ENCODE measurements at places on chromosomes 4 and X.

GRCh38 chr4:80035336-80035735 is 37.7 kb downstream of the ANTXR2 start:
- DNase-seq = no peak

- DNase-seq = no peak
Measured at GRCh38 chrX:70231666-70232065, 2.8 kb upstream of the AWAT1 start.

- no peak for DNase-seq
Measured at GRCh38 chr4:170089274-170089667, 485 bp downstream of the AADAT start.

DNA sequence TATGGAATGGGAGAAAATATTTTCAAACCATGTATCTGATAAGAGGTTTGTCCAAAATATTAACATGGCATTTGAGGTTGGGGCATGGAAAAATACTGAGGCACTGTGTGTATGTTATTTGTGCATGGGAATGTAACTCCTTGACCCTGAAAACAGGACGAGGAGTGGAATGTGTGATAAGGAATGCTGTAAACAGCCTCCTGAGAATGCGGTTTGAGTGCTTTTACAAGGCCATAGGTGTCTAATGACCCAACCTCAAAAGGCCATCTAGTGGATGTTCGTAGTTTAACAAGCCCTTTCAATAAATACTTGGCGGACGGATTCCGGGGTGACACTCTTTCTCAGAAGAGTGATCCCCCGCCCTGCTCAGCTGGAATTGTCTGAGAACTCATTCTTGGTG is 162.9 kb upstream of the USP9X start:
- no peak for DNase-seq

GRCh38 chr4:47882228-47882627 is 32.2 kb downstream of the NFXL1 start:
- DNase-seq = no peak

DNA sequence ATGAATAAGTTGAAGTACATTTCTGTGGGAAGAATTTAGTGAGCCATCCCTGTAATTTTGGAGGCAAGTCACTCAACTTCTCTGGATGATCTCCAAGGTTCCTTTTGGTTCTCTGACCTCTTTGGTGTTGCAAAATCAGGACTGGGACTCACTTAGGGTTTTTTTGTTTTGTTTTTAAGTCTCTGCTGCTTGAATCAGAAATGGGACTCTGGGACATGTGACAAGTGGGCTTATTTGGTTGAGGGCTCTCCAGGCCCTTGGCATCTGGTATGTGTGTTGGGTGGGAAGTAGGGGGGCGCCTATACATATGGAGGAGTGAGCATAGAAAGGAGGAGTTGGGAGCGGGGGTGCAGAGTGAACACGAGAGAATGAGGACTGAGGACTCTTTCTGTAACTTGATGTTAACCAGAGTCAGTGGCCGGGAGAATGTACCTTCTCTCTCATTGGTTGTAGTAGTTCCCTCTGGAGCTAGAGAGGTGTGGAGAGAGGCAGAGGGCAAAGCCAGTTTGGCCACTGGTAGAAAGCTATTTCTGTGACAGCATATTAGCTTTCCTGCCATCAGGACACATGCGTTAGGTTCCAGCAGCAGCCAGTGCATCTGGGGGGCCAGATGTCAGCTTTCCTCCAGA is 1.9 kb downstream of the ARHGAP10 start:
- DNase-seq = no peak

DNA sequence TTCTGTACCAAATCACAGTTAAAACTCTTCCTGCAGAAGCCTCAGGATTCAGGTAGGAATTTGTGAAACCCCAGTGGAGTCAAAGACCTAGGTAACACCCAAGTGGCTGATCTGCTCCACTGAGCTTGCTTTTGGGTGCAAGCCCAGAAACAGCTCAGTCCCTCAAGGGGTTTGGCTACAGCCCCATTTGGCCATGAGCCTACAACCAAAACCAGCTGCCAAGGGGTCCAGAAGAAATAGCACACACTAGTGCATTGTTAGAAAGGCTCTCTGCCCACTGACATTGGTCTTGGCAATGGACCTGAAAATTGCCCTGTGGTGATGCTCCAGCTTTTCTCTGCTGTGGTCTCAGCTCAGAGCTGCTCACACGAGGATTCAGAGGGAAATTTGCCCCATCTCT is 577.4 kb upstream of the INTU start:
- DNase-seq = no peak

GRCh38 chr4:161148051-161148450 is 1015.7 kb downstream of the FSTL5 start:
- no peak for DNase-seq

DNA sequence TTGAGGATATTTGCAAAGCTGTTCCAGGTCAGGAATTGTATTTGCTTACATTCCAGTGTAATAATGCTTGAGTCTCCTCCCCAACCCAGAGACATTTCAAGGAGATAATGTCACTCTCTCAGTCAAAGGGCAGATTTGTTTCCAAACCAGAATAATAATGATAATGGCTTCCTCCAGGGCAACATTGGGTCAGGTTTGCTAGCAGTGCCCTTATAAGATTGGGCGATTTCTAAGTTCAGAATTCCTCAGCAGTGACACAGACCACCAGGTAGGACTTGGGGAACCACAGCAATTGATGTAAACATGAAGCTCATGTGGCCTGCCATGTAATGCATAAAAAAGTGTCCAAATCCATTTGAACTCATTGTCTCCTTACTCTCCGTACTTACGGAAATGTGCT is 125.2 kb downstream of the BMP15 start:
- DNase-seq = no peak

- no peak for DNase-seq
Measured at GRCh38 chr4:87033902-87034301, 99.1 kb downstream of the AFF1 start.

DNA sequence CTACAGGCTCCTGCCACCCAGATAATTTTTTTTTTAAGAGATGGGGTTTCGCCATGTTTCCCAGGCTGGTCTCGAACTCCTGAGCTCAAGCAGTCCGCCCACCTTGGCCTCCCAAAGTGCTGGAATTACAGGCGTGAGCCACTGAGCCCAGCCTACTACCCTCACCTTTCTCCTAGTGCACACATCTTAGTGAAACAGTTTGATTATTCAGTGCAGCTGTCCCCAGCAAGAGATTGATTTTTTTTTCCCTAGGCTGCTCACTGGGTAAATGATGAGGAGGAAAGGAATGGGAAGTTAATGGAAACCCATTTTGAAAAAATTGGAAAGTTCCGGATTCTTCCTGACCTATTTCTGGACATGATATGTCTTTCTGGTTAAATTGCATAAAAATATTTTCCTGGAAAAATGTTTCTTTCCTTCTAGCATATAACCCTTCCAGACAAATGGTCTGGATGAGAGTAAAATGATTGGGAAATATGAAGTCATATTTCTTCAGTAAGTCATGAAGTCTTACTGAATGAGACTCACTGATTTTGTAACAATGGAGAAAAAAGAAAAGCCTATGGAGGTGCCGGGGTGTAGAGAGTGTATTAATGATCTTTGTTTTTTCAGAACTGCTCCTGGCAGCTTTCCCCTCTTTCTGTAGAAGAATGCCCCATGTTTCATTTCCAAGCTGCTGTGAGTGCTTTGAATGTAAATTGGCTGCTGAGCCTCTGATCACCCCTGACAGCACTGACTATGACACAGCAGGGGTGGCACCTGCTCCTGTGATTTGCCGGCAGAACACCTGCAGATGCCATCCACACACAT is 19.5 kb upstream of the ZNF41 start:
- DNase-seq = no peak

GRCh38 chr4:182320092-182320491 is 76.9 kb downstream of the TENM3 start:
- no peak for DNase-seq

GRCh38 chrX:153628665-153629064 is 18.3 kb upstream of the DUSP9 start:
- no peak for DNase-seq

- no peak for DNase-seq
Measured at GRCh38 chrX:21926527-21927278, 13.8 kb upstream of the SMS start.

- DNase-seq = no peak
Measured at GRCh38 chr4:7444314-7444713, 9.6 kb upstream of the PSAPL1 start.

DNA sequence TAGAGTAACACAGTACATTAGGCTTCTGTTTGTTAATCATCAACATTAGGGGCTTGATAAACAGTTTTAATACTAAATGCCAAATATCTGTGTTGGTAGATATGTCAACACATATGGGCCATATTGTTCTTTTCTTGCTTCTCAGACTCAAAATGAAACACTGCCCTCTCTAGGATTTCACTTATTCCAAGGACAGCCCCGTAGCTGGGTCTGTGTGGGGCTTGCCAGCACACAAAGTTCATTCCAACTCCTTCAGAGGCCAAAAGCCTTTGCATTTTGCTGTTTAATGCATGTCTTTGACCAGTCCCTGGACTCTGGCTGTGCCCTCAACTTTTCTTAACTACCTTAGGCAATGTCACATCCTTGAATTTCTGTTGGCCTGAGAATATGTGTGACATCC is 102.0 kb upstream of the ZNF827 start:
- no peak for DNase-seq

- DNase-seq = no peak
Measured at GRCh38 chr4:155541716-155542115, 124.9 kb upstream of the GUCY1A1 start.

GRCh38 chr4:72568959-72569718 is at the start of gene ADAMTS3:
TSS of gene ADAMTS3 (minus strand) at chr4:72569221. CDS start at chr4:72568762, 459 bp downstream.
- no peak for DNase-seq

DNA sequence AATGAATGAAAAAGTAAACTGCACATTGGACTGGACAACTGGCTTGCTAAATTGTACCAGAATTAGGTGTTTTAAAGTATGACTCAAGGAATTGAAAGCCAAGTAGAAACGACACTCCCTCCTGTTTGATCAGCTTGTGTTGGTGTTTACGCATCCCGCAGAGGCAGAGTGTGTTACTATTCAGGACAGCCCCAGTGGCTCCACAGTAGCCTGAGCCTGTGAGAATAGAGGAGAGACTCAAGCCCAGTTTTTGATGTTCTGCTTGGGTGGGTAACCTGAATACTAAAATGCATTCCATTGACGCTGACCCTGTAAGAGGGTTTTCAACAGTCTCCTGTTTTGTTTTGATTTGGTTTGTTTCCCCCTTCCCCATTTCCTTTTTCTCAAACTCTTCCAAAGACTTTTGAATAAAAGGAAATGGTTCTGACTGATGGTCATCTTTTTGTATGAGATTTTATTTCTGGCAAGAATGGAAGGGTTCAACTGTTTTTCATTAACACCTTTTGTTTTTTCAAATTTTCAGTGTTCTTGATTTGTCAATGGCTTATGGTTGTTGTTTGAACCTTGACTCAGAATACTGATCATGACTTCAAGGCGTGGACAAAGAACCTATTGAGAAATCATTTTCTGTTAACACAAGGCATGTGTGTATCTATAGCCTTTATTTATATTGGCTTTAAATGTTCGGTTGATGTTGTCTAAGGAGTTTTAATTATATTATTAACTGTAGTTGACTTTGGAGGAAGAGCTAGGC is 10.2 kb downstream of the ADGRL3 start:
- DNase-seq = no peak

DNA sequence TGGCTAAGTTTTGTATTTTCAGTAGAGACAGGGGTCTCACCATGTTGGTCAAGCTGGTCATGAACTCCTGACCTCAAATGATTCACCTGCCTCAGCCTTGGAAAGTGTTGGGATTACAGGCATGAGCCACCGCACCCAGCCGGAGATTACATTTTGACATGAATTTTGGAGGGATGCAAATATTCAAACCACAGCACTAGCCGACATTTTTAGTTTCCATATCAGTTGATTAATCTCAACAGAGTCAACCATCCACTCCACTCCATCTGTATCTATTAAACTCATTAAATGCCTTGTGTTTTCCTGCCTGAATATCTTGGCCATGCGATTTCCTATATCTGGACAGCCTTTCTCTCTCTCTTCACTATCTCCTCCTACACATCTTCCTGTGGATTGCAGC is 64.1 kb upstream of the PDGFRA start:
- no peak for DNase-seq

GRCh38 chrX:36214924-36215323 is 295.4 kb downstream of the CFAP47 start:
- no peak for DNase-seq

GRCh38 chr4:172982151-172982590 is 186.4 kb upstream of the GALNT7 start:
- DNase-seq = no peak

- DNase-seq = no peak
Measured at GRCh38 chrX:115284877-115285276, 4.6 kb upstream of the LUZP4 start.

DNA sequence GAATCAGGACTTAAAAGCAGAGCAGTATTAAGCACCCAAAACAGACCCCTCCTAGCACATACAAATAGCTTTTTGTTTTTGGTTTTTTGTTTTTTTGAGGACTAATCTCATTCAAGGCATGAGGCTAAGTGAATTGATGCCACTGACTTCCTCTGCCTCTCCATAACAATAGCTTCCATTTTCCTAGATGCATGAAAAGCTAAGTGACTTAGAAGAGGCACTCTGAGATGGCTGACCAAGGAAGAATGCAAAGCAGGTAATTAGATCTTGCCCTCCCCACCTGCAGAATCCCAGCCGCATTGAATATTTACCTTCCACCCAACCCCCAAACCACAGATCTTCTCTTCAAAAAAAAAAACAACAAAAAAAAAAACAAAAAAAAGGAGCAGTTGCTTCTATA is 7.4 kb upstream of the KDR start:
- DNase-seq = no peak

DNA sequence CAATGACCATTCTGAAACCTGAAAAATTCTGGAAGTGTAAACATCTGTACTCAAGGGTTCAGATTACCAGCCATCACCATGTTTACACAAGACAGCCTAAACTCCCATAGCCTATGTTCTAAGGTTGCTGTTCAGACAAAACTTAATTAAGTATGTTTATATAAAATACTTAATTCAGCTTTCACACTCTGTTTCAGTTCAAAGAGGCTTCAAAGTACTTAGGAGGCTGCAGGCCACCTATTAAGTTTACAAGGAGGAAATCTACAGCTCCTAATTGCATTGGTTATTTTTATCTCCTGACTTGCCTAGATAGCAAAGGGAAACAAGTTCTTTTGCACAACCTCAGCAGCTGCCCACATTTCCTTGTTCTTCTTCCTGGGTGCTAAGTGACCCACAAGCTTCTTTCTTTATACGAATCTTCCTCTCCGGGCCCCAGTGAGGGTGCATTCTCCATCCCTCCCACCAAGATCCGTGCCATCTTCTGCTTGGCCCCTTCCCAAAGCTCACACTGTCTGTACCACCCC is 2.0 kb downstream of the GAK start:
- DNase-seq = no peak

- no peak for DNase-seq
Measured at GRCh38 chr4:2887343-2887742, 43.7 kb downstream of the ADD1 start.

- DNase-seq = no peak
Measured at GRCh38 chrX:134548257-134549201, 88.6 kb downstream of the HPRT1 start.

- no peak for DNase-seq
Measured at GRCh38 chrX:68698942-68699341, 51.5 kb downstream of the STARD8 start.

GRCh38 chr4:165383591-165384073 is 4.8 kb downstream of the CPE start:
- DNase-seq = no peak

All from stimulated activated CD4-positive, alpha-beta T cell treated with anti-CD3 and anti-CD28 coated beads, Interleukin-2, amount 100 ng/mL, for 4 hours (primary cell).